ENCODE measurements at places on chromosomes 3 and 15.

DNA sequence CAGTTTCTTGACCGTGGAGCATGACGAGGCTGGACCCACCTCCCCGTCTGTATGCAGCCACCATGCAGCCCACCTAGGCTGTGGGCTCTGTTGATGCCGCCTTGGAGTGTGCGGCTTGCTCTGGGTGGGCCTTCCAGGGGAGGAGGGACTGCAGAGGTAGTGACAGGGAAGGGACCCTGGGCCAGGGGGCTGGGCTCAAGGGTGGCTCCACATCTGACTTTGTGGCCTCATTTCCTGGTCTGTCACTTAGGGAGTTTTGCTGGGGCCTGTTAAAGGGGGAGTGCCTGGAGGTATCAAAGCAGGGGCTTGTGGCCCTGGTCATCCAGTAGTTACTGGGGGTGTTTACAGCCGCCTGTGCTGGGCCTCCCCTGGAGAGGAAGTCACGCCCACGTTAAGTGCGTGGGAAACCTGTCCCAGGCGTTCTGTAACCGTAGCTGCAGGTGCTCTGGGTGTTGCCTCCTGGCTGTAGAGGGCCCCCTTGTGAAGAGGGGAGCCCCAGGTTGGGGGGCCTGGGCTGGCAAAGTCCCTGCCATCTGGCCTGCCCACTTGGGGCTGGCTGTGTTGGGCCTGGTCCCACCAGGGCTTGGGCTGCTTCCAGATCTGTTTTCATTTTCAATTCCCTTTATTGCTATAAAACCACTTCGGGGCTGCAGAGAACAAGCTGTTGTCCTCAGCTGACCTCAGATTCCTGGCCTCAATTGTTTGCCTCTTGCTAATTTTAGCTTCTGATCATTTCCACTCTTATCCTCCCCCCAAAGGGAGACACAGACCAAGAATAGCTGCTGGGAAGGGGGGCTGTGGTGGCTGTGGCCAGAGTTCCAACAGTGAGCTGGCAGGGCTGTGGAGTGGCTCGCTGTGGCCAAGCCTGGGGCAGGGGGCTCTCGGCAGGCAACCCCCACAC, 26.5 kb downstream of the KLF13 start:
- peak; percentile 62 for DNase-seq

GRCh38 chr3:185851046-185851445, 26.2 kb upstream of the IGF2BP2 start:
- DNase-seq: no peak

GRCh38 chr3:190224863-190225692, 97.2 kb downstream of the CLDN1 start:
- DNase-seq: no peak

DNA sequence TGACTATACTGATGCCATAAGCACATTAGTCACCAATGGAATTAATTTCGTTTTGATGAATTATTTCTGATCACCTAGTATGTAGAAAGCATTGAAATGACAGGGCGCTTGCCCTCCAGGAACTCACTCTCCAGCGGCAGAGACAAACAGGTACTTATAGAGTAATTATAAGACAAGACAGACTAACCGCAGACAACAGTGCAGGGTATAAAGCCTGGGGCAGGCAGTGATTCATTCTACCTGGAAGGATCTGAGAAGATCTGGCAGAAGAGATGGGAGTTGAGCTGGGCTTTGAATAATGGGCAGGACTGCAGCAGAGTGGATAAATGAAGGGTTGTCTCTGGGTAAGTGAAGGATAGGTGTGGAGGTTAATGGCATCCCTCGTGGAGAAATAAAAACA, 331.8 kb downstream of the FGF12 start:
- DNase-seq: no peak

DNA sequence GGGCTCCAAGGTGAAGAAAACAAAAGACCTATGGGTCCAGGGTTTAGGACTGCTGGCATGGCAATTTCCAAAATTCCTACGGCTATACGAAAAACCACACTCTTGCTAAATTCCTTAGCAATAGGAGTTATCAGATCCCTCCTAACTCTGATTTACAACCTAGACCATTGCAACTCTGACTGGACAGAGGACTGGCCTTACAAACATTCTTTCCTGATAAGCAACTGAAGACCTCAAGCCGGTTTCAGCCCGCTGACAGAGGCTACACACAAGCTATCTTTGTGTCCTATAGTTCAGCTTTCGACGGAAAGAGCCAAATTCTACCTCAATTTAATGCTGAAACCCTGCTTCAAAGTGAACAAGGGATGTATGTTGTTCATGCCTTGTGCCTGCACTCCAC, 38.3 kb upstream of the AGBL1 start:
- DNase-seq: no peak

DNA sequence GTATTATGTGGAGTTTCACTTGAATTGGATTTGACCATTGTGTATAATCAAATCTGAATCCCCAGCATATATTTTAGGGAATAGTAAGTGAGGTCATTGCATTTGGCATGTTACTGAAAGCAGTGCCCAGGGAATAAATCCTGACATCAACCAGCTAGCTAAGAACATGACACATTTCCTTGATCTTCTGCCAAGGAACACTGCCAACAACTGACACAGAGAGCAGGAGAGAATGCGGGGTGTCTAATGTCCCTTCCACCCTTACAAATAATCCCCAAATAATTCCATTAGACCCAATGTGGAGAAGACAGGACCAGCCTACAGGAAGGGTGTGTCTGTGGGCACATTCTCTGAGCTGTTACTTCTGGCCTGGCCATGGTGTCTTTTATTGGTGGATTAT, 30.6 kb upstream of the UBE3A start:
- DNase-seq: no peak

DNA sequence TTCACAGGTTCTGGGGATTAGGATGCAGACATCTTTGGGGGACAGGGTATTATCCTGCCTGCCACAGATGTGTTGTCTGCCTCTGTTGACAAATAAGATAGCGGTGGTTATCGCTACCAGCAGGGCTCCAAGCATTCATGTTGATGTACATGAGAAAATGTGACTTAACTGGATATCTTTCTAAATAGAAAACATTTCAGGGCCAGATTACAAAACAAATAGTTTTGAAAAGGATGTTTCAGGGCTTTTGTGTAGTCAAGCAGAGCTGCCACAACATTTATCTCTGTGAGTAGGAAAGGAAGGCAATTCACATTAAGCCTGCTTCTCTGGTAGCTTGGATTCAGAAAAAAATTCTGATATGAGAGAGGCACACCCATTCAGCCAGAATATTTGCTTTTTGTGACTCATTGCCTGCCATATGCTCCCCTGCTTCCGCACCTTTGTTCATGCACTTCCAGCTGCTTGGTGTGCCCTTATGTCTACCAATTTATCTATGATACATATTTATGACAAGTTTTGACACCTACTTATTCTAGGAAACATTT, 22.8 kb downstream of the PLS1 start:
- DNase-seq: no peak
